ENCODE measurements at places on chromosomes 7 and 10. TPM values are rescaled to one million over a fixed set of nuclear protein-coding genes. Genes with fewer than 3 reads are reported as not detected.

GRCh38 chr7:55436457-55436856 is 71.3 kb downstream of the LANCL2 start:
- DNase-seq, result no peak

DNA sequence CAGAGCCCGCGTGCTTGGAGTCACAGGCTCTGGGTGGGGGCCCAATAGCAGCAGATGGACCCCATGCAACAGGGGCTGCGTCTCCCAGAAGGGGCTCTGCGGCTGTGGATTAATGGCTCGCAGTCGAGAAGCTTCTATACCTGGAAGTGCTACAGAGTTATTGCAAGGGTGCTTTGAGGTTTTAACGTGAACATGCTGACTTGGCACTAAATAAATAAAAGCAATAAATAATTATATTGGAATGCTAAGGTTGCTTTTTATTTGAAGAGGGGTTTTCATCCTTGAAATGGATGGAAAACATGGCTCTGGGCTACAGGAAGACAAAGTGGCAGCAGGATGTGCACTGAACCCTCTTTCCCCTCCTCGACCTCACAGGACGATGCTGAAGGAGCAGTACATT is 122.4 kb downstream of the PAXIP1 start:
- DNase-seq, result no peak

Gene PLXDC2
- 41.6 TPM for polyA plus RNA-seq

- DNase-seq, result no peak
Observed at GRCh38 chr7:50914460-50914859, 131.8 kb upstream of the GRB10 start.

DNA sequence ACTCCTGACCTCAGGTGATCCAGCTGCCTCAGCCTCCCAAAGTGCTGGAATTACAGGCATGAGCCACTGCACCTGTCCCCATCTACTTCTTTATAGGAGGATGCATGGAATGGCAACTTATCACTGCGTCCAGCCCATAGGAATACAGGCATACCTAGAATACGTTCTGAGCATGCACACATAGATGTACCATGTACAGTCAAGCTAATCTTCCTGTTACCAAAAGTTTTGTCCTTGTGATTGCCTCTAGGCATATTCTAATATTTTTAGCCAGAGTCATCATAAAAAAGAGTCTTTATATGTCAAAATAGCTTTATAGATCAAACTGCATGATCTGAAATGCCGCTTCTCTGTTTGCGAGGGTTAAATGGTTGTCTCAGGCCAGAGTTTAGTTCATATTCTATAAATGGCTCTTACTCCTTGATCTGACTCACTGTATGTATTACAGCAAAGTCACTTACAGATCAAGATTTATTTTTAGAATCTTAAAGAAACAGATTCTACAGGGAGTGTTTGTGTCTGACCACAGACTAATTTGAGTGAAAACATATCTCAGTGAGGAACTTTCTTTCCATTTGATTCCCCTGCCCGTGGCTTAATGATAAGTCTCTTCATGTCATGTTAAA is 210.9 kb downstream of the CREB5 start:
- DNase-seq, result no peak

DNA sequence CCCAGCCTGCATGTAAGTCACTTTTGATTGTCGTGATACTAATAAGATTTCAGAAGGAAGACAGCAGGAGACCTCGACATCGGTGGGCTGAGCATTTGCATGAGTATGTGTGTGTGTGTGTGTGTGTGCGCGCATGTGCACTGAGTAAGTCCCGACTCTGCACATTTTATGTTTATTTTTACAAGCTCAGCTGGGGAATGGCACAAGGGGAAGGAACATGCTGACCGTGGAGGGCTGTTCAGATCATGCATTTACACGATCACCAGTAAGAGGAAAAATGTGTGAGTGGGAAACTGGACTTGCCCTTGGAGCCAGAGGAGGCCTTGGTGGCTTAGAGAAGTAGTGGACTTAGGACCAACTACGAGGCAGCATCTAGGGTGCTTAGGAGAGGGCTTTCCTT is 41.3 kb downstream of the IL2RA start:
- DNase-seq, result no peak

Data from right renal pelvis (tissue), 4 donors.